ENCODE measurements at places on chromosomes 1 and 21. TPM values are rescaled to one million over a fixed set of nuclear protein-coding genes. Genes with fewer than 3 reads are reported as not detected.

DENND2D gene
- total RNA-seq, result 17.2 TPM

XCL1 gene
- total RNA-seq, result 0.18 TPM

NPPB gene
- not detected for total RNA-seq

SLC30A2 gene
- total RNA-seq, result 4.7 TPM

FCGR3B gene
- total RNA-seq, result 10.3 TPM

FBLIM1 gene
- total RNA-seq, result 91.0 TPM

FGR gene
- 10.9 TPM for total RNA-seq

OR4F29 gene
- total RNA-seq, result 0.23 TPM

SRGAP2C gene
- 20.4 TPM for total RNA-seq

GCSAML gene
- 0.41 TPM for total RNA-seq

CFHR1 gene
- total RNA-seq, result not detected

SERPINC1 gene
- total RNA-seq, result not detected

NUP210L gene
- 0.06 TPM for total RNA-seq

TTC34 gene
- total RNA-seq, result 0.29 TPM

OVAAL gene
- total RNA-seq, result not detected

OR2G6 gene
- not detected for total RNA-seq

MMP23B gene
- 48.1 TPM for total RNA-seq
